ENCODE measurements at places on chromosomes 11 and 22. TPM values are rescaled to one million over a fixed set of nuclear protein-coding genes. Genes with fewer than 3 reads are reported as not detected.

The RPS19BP1 gene
- 206 TPM for total RNA-seq

The IL18 gene
- total RNA-seq = 15.3 TPM

The TNNT3 gene
- total RNA-seq = 5.3 TPM

The ESAM gene
- total RNA-seq = 25.3 TPM

The TANGO2 gene
- 40.4 TPM for total RNA-seq

The DRD4 gene
- total RNA-seq = 0.90 TPM

The SOX10 gene
- 59.9 TPM for total RNA-seq

Data from tibial nerve (tissue), 4 donors.